D721Med (cell line): ENCODE measurements at places on chromosomes 4 and X.

DNA sequence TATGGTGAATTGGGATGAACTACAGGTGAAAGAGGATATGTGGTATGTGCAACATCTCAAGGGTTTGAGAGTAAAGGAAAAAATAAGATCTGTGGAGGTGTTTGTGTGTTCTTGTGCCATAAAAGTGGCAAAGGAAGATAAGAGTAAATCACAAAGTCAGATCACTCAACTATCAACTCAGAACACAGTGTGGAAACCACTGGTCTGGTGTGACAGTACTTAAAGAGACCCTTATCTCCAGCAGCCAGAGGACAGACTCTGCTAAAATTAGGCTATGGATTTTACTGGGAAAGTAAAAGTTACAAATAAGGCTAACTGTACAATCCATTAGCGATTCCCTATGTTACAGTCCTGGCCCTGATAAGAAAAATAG, 54.0 kb upstream of the PRDM8 start:
- no peak for DNase-seq

GRCh38 chr4:36900446-36900987, 344.0 kb upstream of the NWD2 start:
- no peak for DNase-seq

DNA sequence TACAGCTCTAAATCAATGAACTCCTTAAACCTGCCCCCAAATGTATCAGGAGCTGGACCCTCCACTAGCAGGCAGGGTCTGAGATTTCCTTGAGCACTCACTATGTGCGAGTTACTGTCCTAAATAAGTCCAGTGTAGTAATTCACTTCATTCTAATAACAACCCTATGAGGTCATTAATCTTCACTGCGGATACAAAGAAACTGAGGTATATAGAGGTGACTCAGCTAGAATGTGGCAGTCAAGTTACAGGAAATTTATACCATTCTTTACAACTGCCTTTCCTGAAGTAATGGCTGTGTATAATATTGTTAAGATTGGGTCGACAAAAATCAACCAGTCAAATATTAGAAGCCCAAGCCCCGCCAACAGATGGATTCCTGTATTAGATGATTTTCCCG, 473.9 kb upstream of the FTHL17 start:
- DNase-seq, result no peak

GRCh38 chr4:40053161-40053560, 3.5 kb upstream of the N4BP2 start:
- DNase-seq, result no peak
